ENCODE measurements at places on chromosomes 11 and 22.

DNA sequence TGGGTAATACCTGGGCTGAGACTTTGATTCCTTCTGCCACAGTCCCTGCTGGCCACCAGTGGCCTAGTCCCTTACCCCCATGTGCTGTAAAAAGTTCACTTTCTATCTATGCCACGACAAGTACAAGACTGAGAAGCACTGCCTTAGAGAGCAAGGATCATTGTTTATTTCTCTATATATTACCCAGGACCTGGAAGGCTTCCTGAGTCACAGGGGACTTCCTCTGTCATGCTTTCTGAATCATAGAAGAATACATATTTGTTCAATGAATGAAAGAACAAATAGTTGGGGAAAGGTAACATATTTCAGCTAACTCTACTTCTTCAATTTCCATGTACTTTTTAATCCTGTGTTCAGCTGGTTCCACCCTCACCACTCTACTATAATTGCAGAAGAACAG is 5.5 kb upstream of the SYT9 start:
- no peak for DNase-seq

- peak; percentile 66 for DNase-seq
Observed at GRCh38 chr11:122642472-122642922, 13.0 kb upstream of the UBASH3B start.

- DNase-seq, result peak; percentile 65
Observed at GRCh38 chr11:119684361-119685110, 44.5 kb downstream of the NECTIN1 start.

GRCh38 chr11:9459667-9460321 is 1.0 kb upstream of the ZNF143 start:
- DNase-seq, result peak; percentile 59

GRCh38 chr11:72267956-72268617 is 24.1 kb upstream of the PHOX2A start:
- no peak for DNase-seq

GRCh38 chr22:30574095-30574981 is at the start of gene GAL3ST1:
TSS of gene GAL3ST1 (minus strand) at chr22:30574665. CDS start at chr22:30557392, 17,273 bp downstream.
- DNase-seq, result peak; percentile 66

DNA sequence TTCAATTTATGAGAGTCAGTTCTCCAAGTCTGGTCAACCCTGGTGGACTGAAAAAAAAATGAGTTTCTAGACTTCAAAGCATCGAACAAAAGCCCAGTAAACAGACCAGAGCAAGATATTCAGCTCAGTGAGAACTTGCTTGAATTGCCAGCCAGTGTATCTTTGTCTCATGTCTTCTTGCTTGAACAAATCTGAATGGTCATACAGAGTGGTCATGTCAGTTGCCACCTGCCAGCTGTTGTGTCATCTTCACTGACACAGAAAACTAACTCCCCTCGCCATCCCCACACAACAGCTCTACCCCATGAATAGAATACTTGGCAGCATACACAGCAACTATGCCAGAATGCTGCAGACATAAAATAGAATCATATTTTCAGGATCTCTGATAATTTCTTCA is 27.5 kb upstream of the CALCB start:
- DNase-seq, result no peak

DNA sequence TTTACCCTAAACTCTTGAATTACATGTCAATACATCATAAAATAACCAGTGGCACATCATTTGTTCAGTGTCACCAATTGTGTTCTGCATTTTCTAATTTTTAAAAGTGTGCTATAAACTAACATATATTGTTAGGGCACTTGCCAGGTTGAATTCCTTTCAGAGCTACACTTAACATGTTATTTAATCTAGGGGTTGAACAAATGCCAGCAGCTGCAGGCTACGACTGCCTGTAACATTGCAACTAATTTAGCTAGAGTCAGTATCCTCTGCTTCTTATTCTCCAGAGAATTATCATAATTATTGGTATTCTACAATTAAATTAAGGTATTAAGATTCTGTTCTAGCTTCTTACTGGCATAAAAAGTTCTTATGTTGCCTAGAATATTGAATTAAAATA is 46.4 kb upstream of the ARHGAP42 start:
- DNase-seq, result no peak

GRCh38 chr11:37858398-37858797 is 1260.4 kb upstream of the RAG2 start:
- no peak for DNase-seq

- DNase-seq, result peak; percentile 57
Observed at GRCh38 chr22:35631597-35631996, 14.5 kb upstream of the MB start.

GRCh38 chr11:72828081-72828567 is 13.9 kb downstream of the ATG16L2 start:
- DNase-seq, result peak; percentile 43

DNA sequence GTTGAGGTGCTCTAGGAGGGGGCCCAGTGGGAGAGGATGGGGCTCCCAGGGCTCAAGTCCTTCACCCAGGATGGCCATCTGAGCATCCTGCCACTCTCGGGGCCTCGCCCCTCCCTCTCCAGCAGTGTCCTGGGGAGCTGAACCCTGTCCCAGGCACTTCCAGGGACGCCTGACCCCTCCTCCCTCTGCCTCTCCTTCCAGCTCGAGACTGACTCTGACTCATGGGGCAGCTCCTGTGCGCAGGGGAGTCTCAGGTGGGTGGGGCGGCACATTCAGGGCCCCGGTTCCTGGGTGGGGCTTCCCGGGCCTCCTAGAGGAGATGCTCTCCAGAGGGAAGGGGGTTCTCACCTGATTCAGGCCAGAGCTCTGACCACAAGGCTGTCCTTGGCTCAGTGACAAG is 77.1 kb upstream of the IGLL5 start:
- no peak for DNase-seq

DNA sequence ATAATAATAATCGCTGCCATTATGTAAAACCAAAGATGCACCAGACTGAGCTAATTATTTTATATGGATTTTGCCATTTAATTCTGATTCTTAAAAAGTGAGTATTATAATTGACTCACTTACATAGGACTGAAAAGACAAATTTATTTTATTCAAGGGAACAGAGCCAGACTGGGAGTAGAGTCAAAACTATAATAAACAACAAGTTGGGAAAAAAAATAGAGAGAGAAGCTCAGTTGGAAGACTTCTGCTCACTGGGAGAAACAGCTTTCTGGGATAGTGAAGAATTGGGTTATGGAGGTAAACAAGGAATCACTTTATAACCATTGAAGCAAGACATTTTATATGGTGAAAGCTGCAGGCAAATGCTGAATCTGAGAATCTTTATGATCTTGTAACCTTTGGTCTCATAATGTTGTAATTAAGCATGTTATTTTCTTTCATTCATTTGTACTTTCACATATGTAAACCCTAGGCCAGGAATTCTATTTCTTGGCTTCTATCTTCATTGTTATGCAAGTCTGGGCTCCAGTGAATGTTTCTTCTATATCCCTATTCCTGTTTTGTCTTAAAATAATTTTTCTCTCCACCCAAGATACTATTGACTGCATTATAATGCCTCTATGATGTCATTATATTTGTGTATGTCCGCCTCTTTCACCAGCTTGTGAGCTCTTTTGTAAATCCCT is 725.3 kb upstream of the CCDC179 start:
- no peak for DNase-seq

DNA sequence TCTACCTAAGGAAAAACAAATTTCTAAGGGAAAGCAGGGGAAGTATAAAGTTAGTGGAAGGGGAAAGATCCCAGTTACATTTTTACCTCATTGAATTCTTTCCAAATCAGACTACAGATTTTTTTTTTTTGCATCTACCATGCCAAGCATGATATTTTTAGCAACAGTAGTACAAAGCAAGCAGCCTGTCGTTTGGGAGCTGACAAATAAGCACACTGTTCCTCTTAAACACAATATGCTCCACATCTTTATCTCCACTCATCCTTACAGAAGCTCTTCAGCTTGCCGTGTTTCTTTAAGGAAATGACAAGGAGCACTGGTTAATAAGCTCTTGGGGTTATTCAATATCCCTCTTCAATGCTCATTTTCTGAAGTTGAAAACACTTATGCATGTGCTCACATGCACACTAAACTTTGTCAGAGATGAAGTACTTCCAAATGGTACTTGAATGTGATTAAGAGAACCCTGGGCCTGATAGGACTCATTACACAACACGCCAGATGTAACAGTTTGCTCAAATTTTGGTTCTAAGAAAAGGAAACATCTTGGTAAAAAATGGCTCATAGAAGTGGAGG is 53.8 kb downstream of the PAX6 start:
- no peak for DNase-seq

DNA sequence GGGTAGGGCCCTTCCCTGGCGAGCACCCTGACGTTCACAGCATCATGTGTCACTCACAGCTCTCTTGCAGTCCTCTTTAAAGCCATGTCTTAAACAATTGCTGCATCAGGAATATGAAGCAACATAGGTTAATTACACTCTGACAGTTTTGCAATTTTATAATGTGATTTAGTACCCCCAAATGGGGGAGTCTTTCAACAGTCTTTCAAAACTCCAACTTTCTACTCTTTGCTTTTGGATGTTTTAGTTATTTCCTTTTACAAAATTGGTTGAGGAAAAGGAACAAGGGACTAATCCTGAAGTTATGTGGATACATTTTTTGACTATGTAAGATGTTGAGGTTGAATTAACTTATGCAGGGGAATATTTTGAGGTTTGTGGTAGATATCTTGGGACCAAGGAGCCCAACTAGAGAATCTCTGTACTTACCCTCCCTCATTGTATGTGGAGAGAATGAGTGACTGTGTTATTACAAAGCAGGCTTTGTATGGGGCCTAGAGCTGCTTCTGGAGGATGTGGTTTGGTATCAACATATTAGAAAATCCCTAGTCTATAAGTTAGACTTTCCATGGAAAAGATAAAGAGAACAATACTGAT is at the start of gene MMP8:
MMP8 (minus strand) TSS at position 51 of the 597 bp plus-strand sequence. CDS start 99 bp downstream, outside the sequence.
- no peak for DNase-seq

GRCh38 chr11:76033699-76034098 is 172.6 kb downstream of the WNT11 start:
- DNase-seq, result no peak

DNA sequence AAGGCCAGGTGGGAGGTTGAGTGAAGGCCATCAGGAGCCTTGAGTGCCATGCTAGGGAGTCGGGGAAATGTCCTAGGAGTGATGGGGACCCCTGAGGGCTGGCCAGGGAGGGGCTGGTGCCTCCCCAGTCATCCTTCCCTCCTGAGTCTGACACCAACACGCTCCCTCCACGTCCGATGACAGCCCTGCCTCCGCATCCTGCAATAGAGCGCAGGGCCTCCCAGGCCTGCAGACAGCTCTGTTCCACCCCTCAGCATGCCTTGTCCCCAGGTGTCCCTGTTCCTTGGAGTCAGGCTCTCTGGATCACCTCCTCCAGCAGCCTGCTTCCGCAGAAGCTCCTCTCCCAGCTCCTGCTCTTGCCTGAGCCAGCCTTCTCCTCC is 3.1 kb downstream of the RAC2 start:
- DNase-seq, result no peak

DNA sequence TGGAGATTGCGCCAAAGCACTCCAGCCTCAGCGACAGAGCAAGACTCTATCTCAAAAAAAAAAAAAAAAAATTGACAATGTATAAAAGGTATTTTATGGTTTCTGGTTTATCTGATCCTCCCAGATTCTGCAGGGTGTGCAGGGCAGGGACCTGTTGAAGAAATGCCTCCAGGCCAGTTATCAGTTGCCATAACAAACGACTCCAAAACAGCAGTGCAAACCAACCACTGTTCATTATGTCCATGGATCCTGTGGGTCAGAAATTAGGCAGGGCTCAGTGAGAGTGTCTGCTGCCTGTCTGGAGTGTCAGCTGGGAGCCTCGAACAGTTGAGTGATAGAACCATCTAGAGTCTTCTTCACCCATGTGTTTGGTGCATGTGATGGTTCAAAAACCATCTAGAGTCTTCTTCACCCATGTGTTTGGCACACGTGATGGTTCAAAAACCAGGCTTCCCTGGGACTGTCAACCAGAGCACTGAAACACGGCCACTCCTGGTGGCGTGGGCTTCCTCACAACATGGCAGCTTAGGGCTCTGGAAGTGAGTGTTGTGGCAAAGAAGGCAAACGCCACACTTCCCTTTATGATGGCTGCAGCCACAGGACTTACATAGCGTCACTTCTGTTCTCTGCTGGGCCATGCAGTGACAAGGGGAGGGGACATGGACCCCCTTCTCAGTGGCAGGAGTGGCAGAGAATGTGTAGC is 115.1 kb upstream of the CRYBB3 start:
- no peak for DNase-seq

DNA sequence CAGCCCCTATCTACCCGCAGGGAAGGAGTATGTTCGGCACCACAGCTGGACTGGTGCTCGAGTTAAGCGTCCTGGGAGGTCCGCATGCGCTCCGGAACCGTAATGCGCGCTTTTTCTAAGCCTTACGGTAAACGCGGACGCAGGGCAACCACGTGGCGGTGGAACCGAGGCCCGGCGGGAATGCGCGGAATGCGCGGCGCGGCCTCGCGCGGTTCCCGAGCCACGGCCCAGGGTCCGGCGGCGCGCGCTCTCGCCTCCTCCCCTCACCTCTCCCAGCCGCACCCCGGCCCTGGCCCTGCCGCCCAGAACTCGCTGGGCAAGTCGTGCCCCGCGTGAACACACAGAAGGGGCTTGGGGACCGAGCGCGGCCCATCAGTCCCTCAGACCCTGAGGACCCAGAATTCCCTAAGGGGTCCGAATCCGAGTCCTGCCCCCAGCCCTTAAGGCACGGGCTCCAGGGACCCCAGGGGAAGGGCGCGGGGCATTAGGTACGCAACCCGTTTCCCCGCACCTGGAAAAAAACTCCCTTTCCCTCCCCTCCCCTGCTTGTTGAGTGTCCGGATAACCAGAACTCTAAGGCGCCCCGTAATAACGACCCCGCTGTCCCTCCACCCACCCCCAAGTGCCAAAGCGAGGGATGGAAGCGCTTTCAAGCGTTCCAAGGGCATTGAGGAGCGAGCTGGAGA is 4.3 kb upstream of the CCND1 start:
- peak; percentile 92 for DNase-seq

DNA sequence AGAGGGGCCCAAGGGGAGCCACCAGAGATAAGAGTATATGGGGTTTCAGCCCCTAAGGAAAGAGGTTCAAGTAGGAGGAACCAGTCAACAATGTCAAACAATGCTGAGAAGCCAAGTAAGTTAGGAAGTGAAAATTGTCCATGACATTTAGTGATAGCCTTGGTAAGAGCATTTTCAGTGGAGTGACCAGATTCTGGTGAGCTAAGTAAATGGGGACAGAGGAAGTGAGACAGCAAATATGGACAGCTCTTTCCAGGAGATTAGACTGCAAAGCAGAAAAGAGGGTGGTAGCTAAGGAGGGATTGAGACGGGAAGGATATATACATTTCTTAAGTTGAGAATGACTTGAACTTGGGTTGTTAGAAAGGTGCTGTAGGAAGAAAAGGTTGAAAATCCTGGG is 22.9 kb downstream of the POLD3 start:
- DNase-seq, result no peak

GRCh38 chr11:66495401-66495854 is 15.0 kb upstream of the BBS1 start:
- no peak for DNase-seq
